T-helper 2 cell treated with Interferon-gamma antibody and Interleukin-4, amounts not matched to agents 5 μg/mL and 100 μg/mL, for 36 hours (primary cell): ENCODE measurements at places on chromosomes 7 and 10.

DNA sequence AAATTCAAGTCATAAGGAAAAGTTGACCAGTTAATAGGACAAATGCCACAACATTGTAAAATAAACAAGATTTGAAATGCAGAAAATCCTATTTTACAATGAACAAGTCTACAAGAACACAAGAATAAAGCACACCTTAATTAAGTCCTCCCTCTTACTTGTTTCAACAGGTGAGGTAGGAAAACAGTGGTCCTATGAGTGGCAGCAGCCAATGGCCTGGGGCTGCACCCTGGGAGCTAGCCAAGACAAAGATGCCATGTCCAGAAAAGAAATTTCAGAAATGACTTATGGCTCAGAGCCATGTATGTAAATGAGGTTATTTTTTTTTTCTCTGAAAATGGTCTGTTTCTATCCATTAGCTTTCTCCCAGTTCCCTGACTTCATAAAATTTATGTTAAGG lies 14.3 kb downstream of the KLLN start:
- no peaks in the 10 kb centered on the region for H3K36me3 ChIP-seq
- peaks cover 3% of the 10 kb centered on the region for H3K27me3 ChIP-seq
- H3K4me1 ChIP-seq = peaks cover 10% of the 10 kb centered on the region
- DNase-seq = no peak

DNA sequence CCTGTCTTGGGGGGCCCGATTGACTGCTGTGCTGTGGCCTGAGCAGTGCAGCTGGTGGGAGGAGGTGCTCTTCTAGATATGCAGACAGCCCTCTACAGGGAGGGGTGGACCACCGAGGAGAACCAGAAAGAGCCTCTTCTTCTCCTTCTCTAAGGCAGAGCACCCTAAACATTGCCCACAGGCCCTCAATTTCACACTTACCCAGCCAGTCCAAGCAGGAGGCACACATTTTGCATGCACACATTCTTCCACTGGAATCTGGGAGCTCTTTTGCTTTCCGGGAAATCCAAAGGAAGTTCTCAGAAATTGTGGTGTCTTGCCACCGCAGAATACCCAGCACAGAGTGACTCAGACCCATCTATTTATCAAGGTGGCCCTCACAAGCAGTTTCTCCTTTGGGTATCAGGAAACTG lies 45.8 kb downstream of the EEPD1 start:
- no peak overlapping the region for H3K27ac ChIP-seq
- H3K4me1 ChIP-seq = peaks cover 19% of the 10 kb centered on the region
- no peak overlapping the region for H3K4me3 ChIP-seq

GRCh38 chr10:75508814-75509306 lies 77.4 kb downstream of the LRMDA start:
- H3K27me3 ChIP-seq = peaks cover 6% of the 10 kb centered on the region
- no peak for DNase-seq
- H3K36me3 ChIP-seq = no peaks in the 10 kb centered on the region
- no peak overlapping the region for H3K27ac ChIP-seq

- no peak overlapping the region for H3K4me3 ChIP-seq
- H3K27ac ChIP-seq = no peak overlapping the region
- H3K27me3 ChIP-seq = no peaks in the 10 kb centered on the region
- no peaks in the 10 kb centered on the region for H3K4me1 ChIP-seq
- H3K36me3 ChIP-seq = no peaks in the 10 kb centered on the region
Measured at GRCh38 chr7:34048445-34048844, 143.1 kb downstream of the BMPER start.

GRCh38 chr10:96596422-96597407 lies 9.9 kb upstream of the TM9SF3 start:
- no peak overlapping the region for H3K27ac ChIP-seq
- H3K27me3 ChIP-seq = peaks cover 12% of the 10 kb centered on the region
- peaks cover 4% of the 10 kb centered on the region for H3K4me1 ChIP-seq
- H3K4me3 ChIP-seq = no peak overlapping the region
- peaks cover 2% of the 10 kb centered on the region for H3K36me3 ChIP-seq
- DNase-seq = no peak

- H3K36me3 ChIP-seq = no peaks in the 10 kb centered on the region
- no peak overlapping the region for H3K27ac ChIP-seq
- H3K27me3 ChIP-seq = peaks cover 9% of the 10 kb centered on the region
- H3K4me3 ChIP-seq = no peak overlapping the region
Measured at GRCh38 chr7:78039790-78040776, 241.5 kb downstream of the PHTF2 start.

GRCh38 chr10:67921065-67921464 lies 36.6 kb downstream of the SIRT1 start:
- H3K4me3 ChIP-seq = no peak overlapping the region
- no peaks in the 10 kb centered on the region for H3K27me3 ChIP-seq
- DNase-seq = no peak

DNA sequence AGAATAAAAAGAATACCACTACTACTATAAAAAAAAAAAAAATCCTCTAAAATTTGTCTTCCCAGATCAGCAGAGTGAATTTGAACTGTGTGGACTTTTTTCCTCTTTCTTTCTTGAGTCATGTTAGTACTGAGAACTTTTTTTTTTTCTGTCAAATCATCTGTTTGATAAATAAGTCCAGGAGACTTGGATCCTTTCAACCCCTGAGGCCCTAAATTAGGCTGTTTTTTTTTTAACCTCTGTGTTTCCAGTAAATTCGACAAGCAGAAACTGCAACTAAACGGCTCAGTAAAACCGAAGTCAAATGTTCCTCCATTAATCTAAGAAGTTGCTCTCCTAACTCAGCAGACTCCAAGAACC lies 2.7 kb downstream of the MAP3K8 start:
- H3K27me3 ChIP-seq = peaks cover 8% of the 10 kb centered on the region
- peak overlapping the region; percentile 92 for H3K27ac ChIP-seq
- H3K4me1 ChIP-seq = peaks cover 58% of the 10 kb centered on the region
- no peak for DNase-seq

GRCh38 chr10:77866598-77866997 lies 60.0 kb downstream of the DLG5 start:
- H3K27ac ChIP-seq = no peak overlapping the region
- H3K36me3 ChIP-seq = no peaks in the 10 kb centered on the region
- H3K27me3 ChIP-seq = no peaks in the 10 kb centered on the region
- H3K4me3 ChIP-seq = no peak overlapping the region
- no peak for DNase-seq
- peaks cover 2% of the 10 kb centered on the region for H3K4me1 ChIP-seq

DNA sequence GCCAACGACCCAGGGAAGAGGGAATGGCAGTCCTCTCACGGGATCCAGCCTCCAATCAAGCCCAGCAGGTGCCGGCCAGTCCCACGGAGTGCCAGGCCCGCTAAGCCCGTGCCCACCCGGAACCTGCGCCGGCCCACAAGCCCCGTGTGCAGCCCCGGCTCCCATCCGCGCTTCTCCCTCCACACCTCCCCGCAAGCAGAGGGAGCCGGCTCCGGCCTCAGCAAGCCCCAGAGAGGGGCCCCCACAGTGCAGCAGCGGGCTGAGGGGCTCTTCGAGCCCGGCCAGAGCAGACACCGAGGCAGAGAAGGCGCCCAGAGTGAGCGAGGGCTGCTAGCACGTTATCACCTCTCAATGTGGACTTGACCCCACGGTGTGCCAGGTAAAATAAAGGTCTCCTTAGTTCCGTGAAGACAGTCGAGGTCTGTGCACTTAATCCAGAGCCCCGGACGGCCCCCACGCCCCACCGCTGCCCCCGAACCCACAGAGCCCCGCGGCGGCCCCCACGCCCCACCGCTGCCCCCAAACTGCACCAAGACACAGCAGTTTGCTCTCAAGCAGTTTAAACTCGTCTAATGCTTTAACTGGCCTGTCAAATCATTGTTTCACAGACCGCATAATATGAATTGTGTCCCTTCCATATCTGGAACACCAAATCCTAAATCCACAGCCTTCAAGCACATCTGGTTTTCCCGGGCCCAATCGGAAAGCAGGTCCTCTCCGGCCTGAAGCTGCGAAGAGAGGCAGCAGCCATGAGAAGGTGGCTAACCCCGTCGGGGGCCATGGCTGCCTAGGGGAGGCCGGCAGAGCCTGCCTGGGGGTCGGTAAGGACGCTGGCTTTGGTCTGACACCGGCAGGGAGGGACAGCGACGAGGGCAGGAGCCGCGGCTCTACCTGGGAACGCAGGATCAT lies 307.8 kb downstream of the PTPRN2 start:
- no peak for DNase-seq
- H3K27ac ChIP-seq = no peak overlapping the region
- H3K4me1 ChIP-seq = no peaks in the 10 kb centered on the region
- H3K4me3 ChIP-seq = no peak overlapping the region
- H3K27me3 ChIP-seq = no peaks in the 10 kb centered on the region

DNA sequence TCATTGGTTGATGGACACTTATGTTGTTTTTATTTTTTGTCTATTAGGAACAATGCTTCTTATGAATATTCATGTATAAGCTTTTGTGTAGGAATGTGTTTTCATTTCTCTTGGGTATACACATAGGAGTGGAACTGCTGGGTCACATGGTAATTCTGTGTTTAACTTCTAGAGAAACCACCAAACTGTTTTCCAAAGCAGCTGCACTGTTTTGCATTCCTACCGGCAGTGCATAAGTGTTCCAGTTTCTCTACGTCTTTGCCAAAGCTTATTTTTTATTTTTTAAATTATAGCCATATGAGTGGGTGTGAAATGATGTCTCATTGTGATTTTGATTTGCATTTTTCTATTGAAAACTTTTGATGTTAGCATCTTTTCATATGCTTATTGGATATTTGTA lies 51.3 kb downstream of the ADK start:
- peaks cover 10% of the 10 kb centered on the region for H3K4me1 ChIP-seq
- no peak overlapping the region for H3K4me3 ChIP-seq
- peaks cover 11% of the 10 kb centered on the region for H3K36me3 ChIP-seq
- DNase-seq = no peak

DNA sequence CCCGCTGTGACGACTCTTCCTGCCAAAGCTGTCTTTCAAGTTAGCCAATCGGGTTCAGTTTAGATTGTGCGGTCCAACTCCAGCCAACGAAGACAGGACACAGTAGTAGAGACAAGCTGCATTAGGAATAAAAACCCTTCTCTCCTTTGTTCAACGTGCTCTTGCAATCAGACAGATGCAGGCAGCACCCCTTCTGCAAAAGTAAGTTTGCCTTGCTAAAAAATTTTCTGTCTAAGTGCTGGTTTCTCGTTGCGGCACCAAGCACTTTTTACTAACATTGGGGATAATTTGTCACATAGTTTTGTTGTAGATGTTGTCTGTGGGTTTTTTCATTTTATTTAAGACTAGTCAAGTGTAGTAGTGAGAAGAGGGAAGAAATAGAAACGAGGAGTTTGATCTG lies 58.1 kb downstream of the MINPP1 start:
- H3K4me1 ChIP-seq = no peaks in the 10 kb centered on the region
- H3K36me3 ChIP-seq = no peaks in the 10 kb centered on the region
- DNase-seq = no peak
- peaks cover 15% of the 10 kb centered on the region for H3K27me3 ChIP-seq

DNA sequence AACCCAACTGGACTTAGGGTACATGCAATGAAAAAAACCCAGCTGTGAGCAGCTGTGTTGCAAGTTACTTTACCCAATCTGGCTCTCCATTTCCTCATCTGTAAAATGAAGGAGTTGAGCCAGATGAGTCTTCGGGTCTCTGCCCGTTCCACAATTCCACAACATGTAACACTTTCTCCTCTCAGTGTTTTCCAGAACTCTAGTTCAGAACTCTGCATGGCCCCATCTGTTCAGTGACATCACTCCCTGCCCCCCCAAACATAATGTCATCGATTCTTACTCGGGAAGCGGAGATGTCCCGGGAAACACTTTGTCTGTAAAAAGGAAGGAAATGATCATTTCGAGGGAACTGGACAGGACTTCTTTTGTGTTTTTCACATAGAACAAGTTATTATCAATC lies 2.5 kb downstream of the SH3PXD2A start:
- no peaks in the 10 kb centered on the region for H3K36me3 ChIP-seq
- peaks cover 76% of the 10 kb centered on the region for H3K27me3 ChIP-seq
- DNase-seq = no peak
- H3K4me1 ChIP-seq = peaks cover 14% of the 10 kb centered on the region
- no peak overlapping the region for H3K4me3 ChIP-seq

GRCh38 chr7:92753614-92754013 lies 82.8 kb downstream of the CDK6 start:
- no peak for DNase-seq
- no peak overlapping the region for H3K27ac ChIP-seq
- H3K27me3 ChIP-seq = no peaks in the 10 kb centered on the region
- H3K36me3 ChIP-seq = peaks cover 63% of the 10 kb centered on the region
- H3K4me1 ChIP-seq = peaks cover 64% of the 10 kb centered on the region

DNA sequence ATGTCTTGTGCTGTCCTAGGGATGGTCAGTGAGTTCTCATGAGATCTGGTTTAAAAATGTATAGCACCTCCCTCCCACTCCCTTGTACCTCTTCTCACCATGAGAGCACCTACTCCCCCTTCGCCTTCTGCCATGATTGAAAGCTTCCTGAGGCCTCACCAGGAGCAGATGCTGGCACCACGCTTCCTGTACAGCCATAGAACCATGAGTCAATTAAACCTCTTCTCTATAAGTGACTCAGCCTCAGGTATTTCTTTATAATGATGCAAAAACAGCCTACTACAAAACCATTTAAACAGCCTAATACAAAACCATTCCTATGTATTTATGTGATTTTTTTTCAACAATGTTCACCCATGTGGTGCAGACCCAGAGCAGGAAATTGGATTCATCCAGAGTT lies 32.0 kb downstream of the KDM7A start:
- no peak overlapping the region for H3K27ac ChIP-seq
- peaks cover 17% of the 10 kb centered on the region for H3K4me1 ChIP-seq
- DNase-seq = no peak
- H3K4me3 ChIP-seq = no peak overlapping the region
- no peaks in the 10 kb centered on the region for H3K27me3 ChIP-seq

DNA sequence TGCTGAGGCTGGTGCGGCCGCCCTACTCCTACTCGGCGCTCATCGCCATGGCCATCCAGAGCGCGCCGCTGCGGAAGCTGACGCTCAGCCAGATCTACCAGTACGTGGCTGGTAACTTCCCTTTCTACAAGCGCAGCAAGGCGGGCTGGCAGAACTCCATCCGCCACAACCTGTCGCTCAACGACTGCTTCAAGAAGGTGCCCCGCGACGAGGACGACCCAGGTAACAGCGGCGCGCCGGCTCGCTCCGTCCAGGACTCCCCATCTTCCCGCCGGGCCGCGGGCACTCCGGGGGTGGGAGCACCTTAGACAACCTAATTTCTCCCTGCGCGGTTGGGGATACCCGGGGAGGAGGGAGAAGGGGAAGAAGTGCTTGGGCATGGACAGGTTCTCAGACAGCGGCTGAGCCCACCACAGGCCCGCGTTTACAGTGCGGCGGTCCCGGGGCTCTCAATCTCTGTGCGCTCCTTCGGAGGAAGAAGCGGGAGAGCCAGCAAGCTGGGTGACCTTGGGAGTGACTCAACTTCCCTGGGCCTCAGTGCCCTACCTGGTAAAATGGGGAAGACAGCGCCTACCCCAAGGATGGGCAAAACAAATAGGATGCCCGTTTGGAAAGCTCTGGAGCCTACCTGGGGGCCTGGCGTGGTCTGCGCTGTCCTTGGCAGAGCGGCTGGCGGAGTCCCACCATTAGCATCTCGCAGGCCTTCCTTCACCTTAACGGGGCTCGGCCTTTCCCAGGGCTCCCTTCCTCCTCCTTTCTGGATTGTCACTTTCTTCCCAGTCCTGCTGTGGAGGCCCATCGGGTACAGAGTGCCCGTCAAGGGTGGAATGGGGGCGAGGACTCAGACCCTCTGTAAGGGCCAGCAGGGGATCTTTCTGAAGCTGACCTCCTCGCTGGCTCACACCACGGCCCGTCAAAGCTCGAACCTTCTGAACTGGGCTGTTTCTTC lies 852 bp downstream of the FOXI2 start:
- no peak overlapping the region for H3K4me3 ChIP-seq
- no peaks in the 10 kb centered on the region for H3K36me3 ChIP-seq
- H3K27ac ChIP-seq = no peak overlapping the region
- no peak for DNase-seq
- peaks cover 41% of the 10 kb centered on the region for H3K27me3 ChIP-seq

GRCh38 chr7:11461946-11462345 lies 370.1 kb downstream of the THSD7A start:
- H3K4me3 ChIP-seq = no peak overlapping the region
- H3K36me3 ChIP-seq = no peaks in the 10 kb centered on the region
- H3K27ac ChIP-seq = no peak overlapping the region
- H3K27me3 ChIP-seq = no peaks in the 10 kb centered on the region
- H3K4me1 ChIP-seq = peaks cover 2% of the 10 kb centered on the region
